Stomach (tissue), 19 donors: ENCODE measurements at places on chromosomes 2 and 18.

- DNase-seq, result peak; percentile 67
These were observed 36.4 kb downstream of the PKDCC start for GRCh38 chr2:42084231-42084671.

- no peak for DNase-seq
These were observed 46.0 kb upstream of the SERTAD2 start for GRCh38 chr2:64699712-64700111.

GRCh38 chr2:120670371-120670770 is 65.3 kb upstream of the GLI2 start:
- DNase-seq, result peak; percentile 22

GRCh38 chr2:145000376-145000775 is 480.5 kb upstream of the ZEB2 start:
- DNase-seq, result no peak

DNA sequence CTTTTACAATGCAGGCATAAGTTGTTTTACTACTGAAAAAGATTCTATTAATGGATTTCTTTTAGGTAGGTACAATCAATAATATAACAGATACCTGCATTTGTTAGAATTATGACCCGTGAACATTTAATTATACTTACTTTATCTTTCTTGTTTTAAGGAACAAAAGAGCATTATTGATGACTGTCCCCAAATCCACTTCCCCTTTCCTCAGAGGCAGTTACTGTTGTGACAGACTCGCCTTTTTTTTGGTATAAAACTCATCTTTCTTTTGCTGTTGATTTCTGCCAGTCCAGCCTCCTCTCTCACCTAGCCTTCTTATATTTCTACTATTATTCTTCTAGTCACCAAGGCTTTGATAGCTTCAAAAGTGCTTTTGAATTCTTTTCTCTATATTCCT is 12.1 kb downstream of the ACTR3 start:
- no peak for DNase-seq

GRCh38 chr2:1542971-1543370 is 129.7 kb downstream of the TPO start:
- no peak for DNase-seq

DNA sequence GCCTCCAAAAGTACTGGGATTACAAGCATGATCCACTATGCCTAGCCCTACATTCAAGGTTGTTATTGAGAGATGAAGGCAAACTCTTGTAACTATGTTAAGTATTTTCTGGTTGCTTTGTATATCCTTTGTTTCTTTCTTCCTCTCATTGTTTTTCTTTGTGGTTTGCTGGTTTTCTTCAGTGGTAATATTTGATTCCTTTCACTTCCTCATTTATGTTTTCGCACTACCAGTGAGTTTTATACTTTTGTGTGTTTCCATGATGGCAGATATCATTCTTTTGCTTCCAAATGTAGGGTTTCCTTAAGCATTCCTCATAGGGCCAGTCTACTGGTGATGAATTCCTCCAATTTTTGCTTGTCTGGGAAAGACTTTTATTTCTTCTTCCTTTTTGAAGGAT is 90.2 kb downstream of the NCK2 start:
- DNase-seq, result no peak

- DNase-seq, result no peak
These were observed 31.4 kb downstream of the FHOD3 start for GRCh38 chr18:36328916-36329315.

GRCh38 chr2:1997409-1997808 is 253.1 kb upstream of the PXDN start:
- no peak for DNase-seq

DNA sequence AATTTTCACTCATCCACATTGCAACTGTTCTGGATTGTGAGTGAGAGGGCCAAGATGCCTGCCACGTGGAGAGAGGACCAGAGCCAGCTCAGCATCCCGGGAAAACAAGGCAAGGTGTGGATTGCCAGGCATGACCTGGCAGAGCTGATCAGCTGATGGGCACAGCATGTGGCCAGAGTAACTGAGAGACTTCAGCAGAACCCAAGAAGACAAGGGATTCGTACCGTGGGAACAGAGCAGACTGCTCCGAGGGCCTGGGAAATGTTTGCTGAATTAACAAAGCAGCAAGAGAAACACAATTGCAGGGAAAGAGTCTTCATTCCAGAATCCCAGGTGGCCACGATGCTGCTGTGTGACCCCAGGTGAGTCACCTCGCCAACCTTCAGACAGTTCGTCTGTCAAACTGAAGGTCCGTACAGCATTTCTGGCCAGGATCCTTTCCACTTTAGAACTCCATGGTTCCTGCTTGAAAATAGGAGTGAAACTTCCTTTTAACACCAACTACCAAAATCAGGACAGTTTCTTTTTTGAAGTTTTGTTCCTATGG is 26.3 kb upstream of the POMC start:
- DNase-seq, result no peak

DNA sequence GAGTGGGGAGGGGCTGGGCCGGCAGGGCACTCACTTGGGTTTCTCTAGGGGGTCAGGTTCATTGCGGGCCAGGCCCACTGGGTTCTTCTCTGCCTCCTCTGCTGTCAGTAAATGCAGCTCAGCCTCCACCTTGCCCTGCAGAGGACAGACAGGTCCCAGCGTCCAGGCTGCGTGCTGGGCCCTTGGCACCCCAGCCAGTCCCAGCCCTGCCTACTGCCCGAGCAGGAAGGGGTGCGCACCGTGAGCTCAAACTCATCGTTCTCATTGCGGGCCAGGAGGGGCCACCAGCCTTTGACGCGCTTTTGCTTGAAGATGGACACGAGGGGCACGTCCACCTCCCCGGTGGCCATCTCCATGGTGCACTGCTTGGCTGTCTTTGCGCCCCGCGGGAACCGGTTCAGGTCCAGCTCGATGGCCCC is 17.3 kb downstream of the OTOF start:
- no peak for DNase-seq

DNA sequence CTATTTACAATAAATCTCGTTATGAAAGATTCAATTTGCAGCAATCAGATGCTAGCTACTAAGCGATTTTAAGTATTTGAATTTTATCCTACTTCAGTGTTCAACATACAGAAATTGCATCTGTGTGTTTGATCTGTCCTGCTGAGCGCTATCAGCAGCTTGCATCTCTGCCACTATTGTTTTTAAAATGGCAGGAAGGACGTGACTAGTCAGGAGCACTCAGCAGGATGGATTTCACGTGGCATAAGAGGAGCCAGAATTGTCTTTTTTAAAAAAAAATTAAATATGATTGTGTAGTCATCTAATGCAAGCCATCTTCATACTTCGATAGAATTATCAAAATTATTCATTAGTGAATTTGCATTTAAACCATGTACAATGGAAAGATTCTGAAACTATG is 2.8 kb upstream of the KLHL14 start:
- no peak for DNase-seq

DNA sequence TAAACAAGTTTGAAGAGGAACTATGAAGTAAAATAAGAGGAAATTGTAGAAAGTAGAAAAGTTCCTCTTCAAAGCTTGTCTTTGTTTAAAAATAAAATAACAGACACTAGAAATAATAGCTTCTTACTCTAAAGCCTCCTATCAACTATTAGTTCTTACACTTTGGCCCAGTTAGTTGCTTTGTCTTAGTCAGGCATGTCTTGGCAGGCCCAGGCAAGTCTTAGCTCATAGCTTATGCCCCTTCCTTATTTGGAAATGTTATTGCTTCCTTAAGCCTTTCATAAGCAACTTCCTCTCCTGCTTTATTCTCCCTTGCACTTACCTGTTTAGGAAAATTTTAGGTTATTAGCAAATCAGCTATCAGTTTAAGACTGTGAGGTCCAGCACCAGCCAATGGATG is 950.6 kb upstream of the LRATD1 start:
- no peak for DNase-seq

- no peak for DNase-seq
These were observed 35.1 kb upstream of the ROCK2 start for GRCh38 chr2:11379558-11379957.

DNA sequence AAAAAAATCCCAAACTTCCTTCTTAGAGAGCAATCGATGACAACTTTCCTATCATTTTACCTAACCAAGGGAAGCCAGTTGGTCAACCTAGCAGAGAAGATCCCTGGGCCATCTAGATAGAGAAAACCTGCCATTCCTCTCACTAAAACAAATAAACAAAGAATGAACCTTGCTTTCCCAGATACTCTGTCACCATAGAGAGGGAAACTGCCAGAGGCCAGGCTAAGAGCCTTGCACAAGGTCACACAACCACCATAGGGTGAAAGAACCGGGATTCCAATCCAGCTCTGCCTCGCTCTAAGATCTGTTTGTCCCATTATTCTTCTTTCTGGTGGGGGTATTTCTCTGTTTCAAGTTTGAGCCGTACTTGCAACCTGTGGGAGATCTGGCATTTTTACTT is 154.6 kb downstream of the CYRIA start:
- DNase-seq, result no peak

DNA sequence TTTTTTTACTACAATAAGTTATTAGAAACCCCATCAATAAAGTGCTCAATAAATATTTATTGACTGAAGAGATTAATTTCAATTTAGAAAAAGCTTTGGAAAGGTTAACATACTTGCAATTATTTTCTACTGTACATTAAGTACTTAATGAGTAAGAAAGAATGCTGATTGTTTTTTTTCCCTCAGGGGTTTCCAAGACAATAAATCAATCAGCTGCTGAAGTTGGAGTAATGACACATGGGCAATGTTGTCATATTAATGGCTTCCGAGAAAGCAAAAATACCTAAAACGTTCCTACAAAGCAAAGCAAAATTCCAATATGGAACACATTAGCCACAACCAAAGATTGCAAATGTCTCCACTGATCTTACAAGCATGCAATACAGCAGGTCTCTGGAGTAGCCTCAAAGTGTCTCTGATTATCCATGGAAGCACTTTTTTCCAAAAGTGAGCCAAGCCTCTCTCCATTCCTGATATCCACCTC is 66.7 kb downstream of the ZC3H6 start:
- no peak for DNase-seq

DNA sequence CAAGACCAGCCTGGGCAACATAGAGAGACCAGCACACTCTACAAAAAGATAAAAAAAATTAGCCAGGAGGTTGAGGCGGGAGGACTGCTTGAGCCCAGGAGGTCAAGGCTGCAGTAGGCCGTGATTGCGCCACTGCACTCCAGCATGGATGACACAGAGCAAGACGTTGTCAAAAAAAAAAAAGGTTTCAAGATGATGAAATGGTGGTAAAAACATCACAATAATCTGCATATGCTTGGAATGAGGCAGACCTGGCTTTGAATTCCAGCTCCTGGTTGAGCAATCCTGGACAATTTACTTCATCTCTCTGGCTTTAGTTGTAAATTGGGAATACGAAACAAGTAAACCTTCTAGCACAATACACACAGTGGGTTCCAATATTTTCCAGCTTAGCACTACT is 24.1 kb downstream of the USP40 start:
- DNase-seq, result no peak

- peak; percentile 59 for DNase-seq
These were observed 652 bp downstream of the GPC1 start for GRCh38 chr2:240435948-240436682.

DNA sequence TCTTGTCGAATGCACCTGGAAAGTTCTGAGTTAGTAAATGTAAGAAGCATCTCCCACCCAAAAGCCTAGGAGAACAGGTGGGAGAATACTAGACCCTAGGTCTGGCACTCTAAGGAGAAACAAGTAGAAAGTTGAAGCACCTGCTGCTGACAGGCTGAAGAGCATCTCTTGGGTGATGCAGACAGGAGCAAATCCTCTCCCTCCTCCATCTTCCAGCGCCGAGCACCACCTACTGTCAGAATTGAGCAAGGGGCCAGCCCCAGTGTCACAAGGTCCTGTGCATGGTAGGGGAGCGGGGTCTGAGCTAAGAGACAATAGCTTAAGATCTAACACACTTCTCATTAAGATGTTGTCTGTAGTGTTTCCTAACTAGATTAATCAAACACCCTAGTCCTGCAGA is 52.9 kb downstream of the HK2 start:
- no peak for DNase-seq

GRCh38 chr2:105324101-105324500 is 5.4 kb downstream of the TGFBRAP1 start:
- DNase-seq, result no peak
